ENCODE measurements at places on chromosomes 2 and 18.

DNA sequence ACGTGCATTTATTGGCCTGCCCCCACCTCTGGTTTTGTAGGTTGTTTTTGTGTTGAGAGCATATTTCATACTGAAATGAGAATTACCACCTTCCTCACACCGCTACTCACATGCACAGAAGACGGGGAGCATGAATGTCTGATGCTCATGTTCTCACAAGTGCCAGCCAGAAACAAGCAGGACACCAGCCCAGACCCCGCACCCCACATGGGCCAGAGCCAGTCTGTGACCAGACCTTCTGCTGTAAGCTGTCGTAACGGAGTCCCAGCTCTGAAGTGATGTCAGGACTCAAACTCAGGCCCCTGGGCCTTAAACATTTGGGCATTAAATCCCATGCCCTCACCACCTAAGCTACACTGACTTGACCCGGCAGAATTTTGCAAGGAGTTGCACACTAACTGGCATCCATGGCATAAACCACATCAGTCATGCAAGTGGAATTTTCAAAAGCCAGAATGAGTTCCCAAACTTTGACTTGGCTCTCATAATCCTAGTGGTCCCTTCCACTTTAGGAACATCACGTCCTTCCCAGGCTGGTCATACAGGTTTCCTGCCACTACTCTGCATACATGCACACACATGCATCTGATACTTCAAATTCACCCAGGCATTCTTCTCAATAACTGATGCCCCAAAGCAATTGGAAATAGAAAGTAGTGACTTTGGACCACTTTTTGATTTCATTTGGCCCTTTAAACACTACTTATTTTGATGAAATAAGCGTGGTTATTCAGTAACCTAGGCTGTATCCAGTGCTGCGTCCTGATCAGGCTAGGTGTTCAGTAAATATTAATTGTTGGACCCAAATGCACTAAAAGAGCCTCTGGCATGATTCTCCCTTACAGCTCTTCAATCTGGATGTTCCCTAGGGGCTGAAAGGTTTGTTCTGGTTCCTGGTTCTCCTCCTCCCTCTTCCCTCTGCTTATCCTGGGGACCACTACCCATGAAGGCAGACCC, 223.1 kb upstream of the ID2 start:
- no peak for DNase-seq

- DNase-seq = no peak
Observed at GRCh38 chr2:133570542-133570941, 2.3 kb upstream of the NCKAP5 start.

DNA sequence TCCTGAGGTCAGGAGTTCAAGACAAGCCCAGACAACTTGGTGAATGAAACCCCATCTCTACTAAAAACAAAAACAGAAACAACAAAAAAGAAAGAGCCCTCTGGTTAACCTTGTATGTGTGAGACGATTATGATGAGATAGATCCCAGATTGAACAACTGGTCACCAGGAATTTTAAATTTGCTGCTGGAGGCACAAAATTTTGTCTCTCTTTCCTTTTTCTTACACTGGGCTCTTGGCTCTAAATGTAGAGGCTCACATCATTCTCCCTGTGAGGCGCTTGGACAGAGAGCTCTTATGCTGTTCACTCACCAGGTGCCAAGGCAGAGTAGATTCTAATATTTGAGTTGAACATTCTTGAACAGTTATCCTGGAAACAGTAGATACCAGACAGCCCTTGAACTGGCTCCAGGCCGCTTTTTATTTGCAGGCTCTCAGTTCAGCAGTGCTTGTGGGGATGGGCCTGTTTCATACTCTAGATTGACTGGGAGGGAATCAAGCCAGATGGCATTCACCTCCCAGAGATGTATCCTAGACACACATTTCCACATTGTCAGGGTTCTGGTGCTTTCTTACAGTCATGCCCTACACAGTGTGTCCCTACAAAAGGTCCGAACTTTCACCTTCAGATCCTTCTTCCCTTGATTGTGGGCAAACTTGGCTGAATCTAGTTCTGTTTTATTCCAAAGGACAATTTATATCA, 1159.6 kb downstream of the RPIA start:
- no peak for DNase-seq

DNA sequence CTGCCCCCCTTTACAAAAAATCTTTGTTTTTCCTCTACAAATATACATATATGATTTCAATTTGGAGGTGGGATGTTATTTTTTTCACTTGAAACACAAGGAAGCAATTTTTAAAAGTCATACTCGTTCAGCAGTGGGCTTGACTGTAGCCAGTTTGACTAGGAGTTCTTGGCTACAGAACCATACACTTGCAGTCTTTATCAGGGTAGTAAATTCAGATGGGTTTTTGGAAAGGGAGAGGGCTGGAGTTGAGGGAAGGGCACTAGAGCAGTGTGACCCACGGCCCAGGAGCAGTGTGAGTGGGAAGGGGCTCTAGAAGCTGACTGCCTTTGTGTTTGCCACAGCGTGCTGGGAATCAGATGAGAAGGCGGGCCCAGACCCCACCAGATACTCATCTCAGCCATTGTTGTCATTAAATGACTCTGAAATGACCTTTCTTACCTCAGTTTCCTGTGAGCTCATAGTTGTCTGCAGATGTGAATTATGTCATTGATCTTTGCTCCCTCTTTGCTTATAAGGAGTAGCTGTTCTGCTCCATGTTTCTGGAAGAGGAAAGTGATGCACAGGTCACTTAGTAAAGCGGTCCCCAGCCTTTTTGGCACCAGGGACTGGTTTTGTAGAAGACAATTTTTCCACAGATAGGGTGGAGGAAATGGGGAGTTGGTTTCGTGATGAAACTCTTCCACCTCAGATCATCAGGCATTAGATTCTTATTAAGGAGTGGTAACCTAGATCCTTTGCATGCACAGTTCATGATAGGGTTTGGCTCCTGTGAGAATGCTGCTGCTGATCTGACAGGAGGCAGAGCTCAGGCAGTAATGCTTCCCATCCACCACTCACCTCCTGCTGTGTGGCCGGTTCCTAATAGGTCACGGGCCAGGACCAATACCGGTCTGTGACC, 116.8 kb downstream of the SPTBN1 start:
- DNase-seq = no peak

DNA sequence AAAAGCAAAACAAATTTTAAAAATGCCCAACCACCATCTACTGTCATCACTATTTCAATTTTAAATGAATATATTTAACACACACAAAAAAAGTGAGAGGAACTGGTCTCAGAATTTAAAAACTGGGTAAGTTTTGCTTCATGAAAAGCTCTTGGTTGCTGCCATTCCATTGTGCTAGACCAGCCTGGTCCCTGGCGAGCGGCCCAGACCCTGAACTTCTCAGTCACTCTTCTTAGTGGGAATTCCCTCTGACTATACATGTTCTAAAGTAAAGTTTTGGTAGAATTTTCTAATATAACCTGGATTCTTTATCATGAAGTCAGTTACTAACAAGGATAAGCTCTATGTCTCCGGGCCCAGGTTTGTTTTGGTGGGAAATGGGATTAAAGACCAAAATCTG, 34.8 kb upstream of the TMEM177 start:
- no peak for DNase-seq

- DNase-seq = no peak
Observed at GRCh38 chr2:12895017-12895416, 178.3 kb downstream of the TRIB2 start.

Data from HEK293T (cell line).